ENCODE measurements at places on chromosomes 7 and 10.

- DNase-seq, result no peak
These were observed 9.9 kb downstream of the INPP5A start for GRCh38 chr10:132547421-132547861.

GRCh38 chr10:52770904-52771303 is 1.7 kb downstream of the MBL2 start:
- no peak for DNase-seq

DNA sequence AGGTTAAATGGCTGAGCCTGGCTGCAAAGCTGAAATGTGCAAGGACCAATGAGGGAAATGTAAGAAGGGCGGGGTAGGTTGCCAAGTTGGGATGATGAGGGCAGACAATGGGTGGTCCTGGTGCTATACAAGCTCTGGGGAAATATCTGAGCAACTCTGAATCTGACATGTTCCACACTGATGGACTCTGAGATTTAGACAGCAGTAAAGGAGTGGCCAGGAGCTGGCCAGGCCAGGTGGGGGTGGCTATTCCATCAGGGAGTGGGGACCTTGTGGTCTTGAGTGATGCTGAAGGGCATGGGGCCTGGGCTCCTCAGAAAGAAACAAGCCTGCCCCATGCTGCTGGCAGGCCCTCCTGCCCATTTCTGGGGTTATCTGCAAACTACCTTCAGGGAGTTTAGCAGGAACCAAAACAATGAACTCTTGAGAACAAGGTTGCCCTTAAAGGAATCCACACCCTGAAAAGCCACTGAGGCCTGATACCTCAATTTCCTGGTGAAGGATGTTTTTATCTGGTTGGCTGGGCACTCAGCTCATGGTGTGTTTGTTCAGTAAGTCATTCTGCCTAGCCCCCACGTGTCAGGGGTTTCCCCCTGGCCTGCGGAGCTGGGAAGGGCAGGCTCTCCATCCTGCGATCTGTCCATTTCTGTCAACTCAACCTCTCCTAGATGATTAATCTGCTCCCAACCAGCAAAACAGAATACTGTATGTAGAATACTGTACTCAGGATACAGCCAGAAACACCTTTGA is 143.3 kb upstream of the TNS3 start:
- DNase-seq, result no peak

- DNase-seq, result no peak
These were observed 435.4 kb downstream of the GPAM start for GRCh38 chr10:111748184-111748583.

- DNase-seq, result no peak
These were observed 108.6 kb downstream of the NRCAM start for GRCh38 chr7:108347616-108348015.

GRCh38 chr10:86389441-86390193 is 23.0 kb upstream of the GRID1 start:
- DNase-seq, result no peak

DNA sequence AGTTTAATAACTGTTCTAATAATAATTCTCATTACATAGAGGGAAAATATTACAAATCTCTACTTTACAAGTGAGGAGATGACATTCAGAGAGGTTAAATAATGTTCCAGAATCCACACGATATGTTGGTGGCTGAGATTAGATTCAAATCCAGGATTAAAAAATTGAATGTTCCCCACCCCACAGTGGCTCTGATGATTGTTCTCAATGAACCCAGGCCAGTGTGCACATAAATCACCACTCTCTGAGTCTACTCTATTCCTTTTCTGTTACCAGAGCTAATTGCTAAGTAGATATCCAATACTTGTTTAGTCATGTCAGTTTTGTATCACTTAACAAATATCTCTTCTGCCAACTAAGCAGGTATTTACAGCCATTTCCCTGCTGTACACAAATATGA is 281.0 kb downstream of the ABCA13 start:
- DNase-seq, result no peak

DNA sequence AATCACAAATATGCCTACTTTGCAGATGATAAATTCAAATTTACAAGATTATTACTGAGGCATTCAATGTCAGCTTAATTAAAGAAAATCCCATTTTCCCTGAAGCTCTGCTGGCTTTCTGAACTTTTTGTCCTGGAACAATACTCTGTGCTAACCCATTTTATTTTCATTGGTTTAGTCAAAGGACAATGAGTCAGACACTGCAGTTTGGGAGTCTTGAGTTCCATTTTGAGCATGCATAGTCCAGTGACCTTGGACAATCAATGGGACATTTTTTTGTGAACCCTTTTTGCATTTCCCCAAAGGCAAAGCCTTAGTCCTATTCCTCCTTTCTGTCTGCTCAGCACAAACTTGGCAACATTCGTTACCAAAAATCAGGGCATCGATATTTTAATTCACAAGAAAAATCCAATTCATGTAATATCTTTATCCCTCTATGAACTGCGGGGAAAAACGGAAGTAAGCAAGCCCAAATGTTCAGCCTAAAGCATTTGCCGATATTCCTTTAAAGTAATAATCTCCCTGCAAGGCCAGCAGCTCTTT is 339.8 kb downstream of the RNLS start:
- no peak for DNase-seq

DNA sequence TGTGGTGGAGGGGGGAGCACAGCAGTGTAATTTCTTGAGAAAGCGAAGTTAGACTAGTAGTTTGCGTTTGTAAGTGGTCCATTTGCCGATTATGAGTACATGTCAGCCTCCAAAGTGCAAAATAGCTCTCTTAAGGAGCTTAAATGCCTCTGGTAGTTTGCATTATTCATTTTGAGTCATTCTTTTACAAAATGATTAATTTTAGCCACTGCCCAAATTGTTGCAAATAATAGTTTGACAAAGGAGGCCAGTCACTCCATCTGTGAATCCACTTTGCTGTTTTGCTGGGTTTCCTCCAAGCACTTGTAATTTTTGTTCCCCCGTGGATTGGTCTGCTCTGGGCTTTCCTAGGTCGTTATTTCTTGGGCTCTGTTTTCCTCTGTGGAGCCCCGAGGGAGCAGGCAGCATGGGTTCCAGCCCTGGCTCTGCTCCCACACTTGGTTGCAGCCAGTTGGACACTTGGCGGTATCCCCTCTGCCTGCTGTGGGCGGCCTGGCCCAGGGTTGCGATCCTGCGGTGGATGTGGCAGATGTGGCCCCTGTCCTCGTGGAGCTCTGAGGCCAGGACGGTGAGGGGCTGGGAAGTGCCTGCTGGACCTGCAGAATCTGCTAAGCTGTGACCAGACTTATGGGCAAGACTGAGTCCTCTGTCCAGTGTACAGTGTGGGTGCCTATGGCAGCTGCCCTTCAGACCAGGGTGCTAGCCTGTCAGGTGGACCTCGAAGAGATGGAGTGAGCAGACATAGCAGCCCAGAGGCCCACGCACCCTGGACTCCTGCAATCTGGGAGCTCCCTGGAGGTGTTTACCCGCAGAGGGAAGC is 129.1 kb upstream of the BTBD16 start:
- no peak for DNase-seq

DNA sequence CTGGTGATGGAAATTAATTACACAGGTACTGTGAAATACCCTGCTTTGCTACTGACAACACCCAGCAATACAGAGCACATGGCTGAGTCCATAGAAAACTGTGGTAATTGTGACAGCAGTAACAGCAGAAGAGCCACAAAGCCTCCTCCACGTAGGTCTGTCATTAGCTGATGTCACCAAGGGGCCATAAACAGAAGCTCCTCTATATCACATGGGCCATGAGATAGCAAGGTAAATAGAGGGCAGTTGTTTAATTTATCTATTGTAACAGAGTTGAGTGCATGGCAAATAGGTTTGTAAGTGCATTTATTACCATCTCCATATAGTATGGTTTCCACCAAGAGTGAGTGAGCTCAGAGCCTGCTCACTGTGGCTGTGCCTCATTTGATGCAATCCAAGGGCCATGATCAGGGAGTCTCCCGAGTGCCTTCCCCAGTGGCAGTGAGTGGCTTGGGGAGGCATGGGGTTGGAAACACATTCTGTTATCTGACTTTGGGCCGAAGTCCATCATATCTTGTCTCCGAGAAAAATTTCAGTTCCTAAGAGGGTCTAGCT is 281.2 kb downstream of the SKAP2 start:
- no peak for DNase-seq

DNA sequence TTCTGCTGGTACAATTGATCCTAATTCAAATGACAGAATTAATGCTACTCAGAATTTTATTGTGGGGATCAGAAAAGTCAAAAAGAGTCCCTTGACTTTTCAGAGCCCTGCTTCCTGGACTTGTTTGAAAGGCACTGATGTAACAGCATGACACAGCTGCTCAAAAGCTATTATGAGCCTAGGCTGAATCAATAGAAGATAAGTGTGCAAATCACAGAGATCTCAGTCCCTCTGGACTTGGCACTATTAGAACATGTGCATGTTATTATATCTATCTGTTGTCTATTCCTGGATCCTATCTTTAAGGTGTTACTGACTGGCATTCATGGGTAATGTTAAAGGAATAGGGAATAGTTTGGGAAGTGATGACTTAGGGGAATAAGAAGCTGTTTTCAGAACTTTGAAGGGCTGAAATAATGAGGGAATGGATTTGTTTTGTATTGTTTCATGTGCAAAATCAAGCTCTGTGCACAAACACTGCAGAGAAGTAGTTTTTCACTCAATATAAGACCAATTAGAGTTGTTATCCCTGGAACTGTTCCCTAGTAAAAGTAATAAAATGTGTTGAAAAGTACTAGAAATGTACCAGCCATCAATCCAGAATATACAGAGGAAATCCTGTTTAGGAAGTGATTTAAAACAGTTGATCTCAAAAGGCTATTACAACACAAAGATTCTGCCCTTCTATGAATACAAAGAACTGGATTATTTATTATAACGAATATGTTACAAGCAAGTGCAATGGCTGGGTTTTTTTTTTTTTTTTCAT is 814.9 kb upstream of the C7orf33 start:
- no peak for DNase-seq

GRCh38 chr7:32045228-32045627 is 25.0 kb downstream of the PDE1C start:
- no peak for DNase-seq

DNA sequence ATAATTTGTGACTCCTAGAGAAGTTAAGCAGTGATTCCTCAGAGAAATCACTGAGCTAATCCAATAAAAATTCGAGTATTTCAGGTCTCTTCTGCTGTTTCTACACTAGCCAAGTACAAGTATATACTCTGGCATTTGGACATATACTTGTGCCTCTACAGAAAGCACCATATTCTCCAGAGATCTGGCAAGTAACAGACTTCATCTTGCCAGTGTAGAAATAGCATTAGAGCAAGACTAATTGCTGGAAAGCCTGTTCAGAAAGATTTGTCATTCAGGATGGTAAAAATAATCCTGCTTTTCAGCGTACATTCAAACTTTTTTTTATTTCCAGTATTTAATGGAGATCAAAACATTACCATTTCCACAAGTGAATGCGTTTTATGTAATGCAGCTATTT is 410.8 kb upstream of the ETV1 start:
- no peak for DNase-seq
